ENCODE measurements at places on chromosomes 7 and 10.

DNA sequence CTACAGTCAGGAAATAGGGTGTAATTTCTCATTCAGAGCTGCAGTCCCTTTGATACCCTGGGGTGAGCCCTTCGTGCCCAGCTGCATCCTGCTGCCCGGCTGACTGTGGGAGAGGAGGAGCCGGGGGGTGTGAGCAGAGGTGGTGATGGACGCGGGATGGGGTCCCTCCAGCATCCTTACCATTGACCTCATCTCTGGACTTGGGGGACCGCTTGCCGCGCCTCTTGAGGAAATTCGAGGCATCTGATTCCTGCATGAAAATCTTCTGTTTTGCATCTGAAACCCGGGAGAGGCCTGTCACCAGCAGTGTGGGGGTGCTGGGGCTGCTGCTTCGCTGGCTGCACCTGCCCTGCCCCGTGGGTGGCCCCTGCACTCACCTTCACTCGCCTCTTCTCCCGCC, 816 bp downstream of the UCMA start:
- DNase-seq: no peak

DNA sequence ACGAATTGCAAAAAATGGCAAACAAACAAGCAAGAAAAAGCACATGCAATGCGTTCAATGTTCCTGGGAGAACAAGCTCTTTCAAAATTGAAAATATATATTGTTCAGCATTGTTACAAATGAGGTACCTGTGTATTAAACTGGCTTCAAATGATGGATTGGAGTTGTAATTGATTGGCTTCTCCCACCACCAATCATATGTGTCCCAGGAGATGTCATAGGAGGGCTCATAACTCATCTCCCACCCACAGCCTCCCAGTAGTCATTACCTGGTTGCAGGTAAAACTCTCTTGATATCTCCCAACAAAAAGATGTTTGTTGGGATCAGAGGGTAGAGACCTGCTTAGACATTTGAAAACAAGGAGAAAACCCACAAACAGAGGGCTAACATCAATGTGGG, 302.9 kb downstream of the BAMBI start:
- DNase-seq: no peak

GRCh38 chr10:53754596-53755250, 982.1 kb upstream of the MBL2 start:
- DNase-seq: no peak

DNA sequence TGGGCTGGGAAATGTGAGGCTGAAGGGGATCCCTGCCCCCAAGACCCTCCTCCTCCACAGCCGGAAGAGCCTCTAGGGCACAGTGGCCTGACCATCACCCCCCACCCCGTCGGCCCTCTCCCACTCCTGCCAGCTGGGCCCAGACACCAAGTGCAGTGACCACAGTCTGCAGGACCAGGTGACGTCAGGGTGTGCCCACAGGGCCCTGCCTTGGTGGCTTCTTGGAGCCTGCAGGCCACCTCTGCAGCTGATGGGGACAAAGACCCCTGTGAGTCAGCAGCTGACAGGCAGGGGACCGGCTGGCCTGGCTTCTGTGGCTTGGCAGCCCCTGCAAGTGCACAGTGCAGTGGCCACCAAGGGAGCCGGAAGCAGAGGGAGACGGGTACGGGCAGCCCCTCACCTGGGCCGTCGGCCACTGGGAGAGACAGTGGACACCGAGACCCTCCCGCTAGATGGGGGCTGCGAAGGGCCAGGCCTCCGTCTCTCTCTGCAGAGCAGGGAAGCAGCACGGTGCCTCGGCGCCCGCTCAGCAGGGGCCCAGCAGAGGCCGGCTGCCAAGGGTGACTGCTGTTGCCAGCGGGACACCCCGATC, 274.6 kb downstream of the ELFN1 start:
- DNase-seq: no peak

- DNase-seq: no peak
Measured at GRCh38 chr10:12733271-12733670, 268.2 kb downstream of the CCDC3 start.

GRCh38 chr10:94274142-94274787, 88.5 kb downstream of the NOC3L start:
- DNase-seq: no peak

DNA sequence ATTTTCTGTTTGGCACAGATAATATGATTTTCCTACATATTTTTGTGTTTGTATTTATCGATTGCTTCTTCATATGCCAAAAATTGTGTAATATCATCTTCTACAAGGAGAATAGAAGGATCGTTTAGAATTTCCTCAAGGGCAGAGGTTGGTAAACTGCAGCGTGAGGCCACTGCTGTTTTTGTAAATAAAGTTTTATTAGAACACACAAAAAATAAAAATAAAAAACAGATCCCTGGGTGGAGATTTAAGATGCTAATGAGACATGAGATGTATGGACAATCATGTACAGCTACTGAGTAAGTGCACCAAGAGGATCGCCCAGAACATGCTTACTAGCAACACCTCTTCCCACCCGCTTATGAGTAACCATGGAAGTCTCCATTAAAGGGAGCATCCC, 9.6 kb downstream of the LYZL2 start:
- no peak for DNase-seq

DNA sequence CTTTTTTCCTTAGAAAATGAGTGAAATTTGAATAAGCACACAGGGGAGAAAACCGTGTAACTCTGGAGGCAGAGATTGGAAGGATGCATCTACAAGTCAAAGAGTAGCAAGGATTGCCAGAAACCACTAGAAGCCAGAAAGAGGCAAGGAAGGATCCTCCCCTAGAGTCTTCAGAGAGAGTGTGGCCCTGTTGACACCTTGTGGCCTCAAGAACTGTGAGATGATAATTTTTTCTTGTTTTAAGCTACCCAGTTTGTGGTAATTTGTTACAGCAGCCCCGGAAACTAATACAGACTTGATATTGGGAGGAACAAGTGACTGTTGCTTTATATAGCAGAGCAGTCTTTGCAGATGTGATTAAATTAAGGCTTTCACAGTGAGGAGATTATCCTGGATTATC, 3.6 kb upstream of the GIMAP7 start:
- no peak for DNase-seq

- no peak for DNase-seq
Measured at GRCh38 chr7:44695756-44696155, 52.9 kb upstream of the ZMIZ2 start.

- no peak for DNase-seq
Measured at GRCh38 chr7:2710901-2711551, 23.0 kb downstream of the AMZ1 start.

DNA sequence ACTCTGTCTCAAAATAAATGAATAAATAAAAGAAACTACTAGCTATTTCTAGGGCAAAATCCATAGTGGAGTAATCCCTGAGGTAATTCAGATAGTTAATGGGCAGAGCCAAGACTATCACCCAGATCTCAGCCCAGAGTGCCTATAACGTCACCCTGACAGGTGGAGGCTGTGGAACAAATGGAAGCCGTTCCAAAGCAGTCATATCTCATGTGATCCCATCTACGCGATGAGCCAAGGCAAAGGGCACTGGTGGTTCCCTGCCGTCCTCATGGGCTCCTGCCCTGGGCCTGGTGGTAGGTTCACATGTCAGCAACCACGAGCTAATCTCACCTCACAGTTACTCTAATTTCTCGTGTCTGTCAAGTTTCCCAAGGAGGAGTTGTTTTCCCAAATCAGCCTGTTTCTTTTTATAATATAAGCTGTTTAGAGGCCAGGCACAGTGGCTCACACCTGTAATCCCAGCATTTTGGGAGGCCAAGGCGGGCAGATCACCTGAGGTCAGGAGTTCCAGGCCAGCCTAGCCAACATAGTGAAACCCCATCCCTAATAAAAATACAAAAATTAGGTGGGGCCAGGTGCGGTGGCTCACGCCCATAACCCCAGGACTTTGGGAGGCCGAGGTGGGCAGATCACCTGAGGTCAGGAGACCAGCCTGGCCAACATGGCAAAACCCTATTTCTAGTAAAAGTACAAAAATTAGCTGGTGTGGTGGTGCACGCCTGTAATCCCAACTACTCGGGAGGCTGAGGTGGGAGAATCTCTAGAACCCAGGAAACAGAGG, 22.5 kb upstream of the ASCC1 start:
- DNase-seq: no peak
